ENCODE measurements at places on chromosomes 6 and 20. TPM values are rescaled to one million over a fixed set of nuclear protein-coding genes. Genes with fewer than 3 reads are reported as not detected.

C6orf52 gene
- polyA plus RNA-seq: 2.9 TPM

DNA sequence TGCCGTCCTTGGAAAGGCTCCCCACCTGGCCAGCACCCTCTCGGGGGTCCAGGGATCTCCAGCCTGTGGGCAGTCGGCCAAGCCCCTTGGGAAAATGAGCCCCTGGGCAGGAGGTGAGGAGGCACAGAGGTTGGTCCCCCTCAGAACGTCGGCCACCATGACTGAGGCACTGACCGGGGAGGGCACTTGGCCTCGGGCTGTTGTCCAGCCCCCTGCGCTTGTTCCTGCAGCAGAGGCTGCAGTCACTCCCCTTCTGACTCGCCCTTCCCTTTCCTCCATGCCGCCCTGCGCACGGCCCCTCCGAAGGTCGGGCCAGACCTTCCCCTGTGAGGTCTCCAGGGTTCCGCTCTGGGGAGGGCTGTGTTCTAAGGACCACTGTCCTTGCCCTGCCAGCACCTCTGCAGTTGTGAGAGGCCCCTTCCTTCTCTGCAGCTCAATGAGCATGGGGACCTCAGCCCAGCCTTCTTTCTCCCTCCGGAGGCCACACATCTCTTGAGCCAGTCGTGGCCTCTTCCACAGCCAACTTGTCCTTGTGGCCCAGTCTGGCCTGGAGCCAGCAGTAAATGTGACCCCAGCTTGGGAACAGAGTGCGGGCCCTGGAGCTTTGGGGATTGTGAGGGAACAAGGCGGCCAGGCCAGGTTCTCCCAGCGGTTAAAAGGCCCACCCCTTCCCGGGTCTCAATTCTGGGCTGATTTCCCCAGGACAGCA is 195.5 kb downstream of the DLL1 start:
- H3K27ac ChIP-seq: no peak overlapping the region
- no peak for DNase-seq
- no peaks in the 10 kb centered on the region for H3K4me1 ChIP-seq
- no peaks in the 10 kb centered on the region for H3K36me3 ChIP-seq
- peaks cover 34% of the 10 kb centered on the region for H3K27me3 ChIP-seq

DNA sequence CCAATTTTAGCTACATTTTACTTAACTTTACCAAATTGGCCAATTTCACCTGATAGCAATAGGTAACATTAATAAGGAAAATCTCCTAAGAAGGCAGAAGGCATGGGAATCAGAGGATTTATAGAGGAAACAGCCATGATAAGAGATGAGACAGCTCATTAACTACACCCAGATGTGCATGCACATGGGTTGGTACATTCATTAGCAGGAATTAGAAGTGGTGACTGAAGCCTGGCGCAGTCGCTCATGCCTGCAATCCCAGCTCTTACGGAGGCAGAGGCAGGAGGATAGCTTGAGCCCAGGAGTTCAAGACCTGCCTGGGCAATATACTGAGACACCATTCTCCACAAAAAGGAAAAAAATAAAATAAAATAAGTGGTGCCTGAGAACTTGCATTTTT is 173.5 kb downstream of the COL9A1 start:
- no peaks in the 10 kb centered on the region for H3K36me3 ChIP-seq
- no peaks in the 10 kb centered on the region for H3K27me3 ChIP-seq
- H3K4me3 ChIP-seq: no peak overlapping the region
- no peak overlapping the region for H3K27ac ChIP-seq

- H3K4me1 ChIP-seq: peaks cover 37% of the 10 kb centered on the region
- peak overlapping the region; percentile 10 for H3K27ac ChIP-seq
- no peaks in the 10 kb centered on the region for H3K36me3 ChIP-seq
These were observed 44.3 kb downstream of the TPD52L1 start for GRCh38 chr6:125197795-125198269.

RAB32 gene
- polyA plus RNA-seq: 25.4 TPM

NKAIN4 gene
- 7.8 TPM for polyA plus RNA-seq

DNA sequence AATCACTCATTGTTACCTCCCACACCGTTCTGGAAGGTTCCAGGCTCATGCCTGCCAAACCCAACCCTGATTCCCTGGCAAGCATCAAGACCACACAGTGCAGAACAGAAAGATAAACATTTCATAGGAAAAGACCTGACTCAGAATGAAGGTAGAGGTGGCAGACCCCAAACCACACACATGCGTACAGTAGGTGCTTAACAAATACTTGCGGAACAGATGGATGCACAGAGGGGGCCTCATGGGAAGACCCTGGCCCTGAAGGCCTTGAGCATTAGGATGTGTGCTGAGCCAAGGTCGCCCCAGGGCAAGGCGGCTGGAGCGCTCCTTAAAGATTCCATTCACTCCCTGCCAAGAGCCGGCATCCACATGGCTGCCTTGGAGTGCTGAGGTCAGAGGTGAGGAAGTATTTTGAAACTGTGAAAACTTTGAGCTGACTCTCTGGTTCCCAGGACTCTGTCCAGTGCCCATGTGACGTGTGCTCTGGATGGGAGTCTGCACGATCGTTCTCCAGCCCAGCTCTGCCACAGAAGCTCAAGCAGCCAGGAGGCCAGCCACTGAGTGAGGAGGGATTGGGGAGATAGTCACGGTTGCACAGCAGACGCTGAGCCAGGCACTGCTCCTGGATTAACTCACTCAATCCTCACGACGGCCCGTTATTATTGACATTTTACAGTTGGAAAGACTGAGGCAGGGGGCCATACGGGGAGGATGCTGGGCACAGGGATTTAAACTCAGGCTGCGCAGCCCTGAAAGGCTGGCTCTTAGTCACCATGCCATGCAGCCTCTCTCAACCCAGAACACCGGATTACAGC is 65.5 kb upstream of the AFDN start:
- H3K27ac ChIP-seq: no peak overlapping the region
- H3K27me3 ChIP-seq: no peaks in the 10 kb centered on the region
- no peaks in the 10 kb centered on the region for H3K4me1 ChIP-seq
- no peak overlapping the region for H3K4me3 ChIP-seq
- H3K36me3 ChIP-seq: no peaks in the 10 kb centered on the region
- peak; percentile 66 for DNase-seq

DNA sequence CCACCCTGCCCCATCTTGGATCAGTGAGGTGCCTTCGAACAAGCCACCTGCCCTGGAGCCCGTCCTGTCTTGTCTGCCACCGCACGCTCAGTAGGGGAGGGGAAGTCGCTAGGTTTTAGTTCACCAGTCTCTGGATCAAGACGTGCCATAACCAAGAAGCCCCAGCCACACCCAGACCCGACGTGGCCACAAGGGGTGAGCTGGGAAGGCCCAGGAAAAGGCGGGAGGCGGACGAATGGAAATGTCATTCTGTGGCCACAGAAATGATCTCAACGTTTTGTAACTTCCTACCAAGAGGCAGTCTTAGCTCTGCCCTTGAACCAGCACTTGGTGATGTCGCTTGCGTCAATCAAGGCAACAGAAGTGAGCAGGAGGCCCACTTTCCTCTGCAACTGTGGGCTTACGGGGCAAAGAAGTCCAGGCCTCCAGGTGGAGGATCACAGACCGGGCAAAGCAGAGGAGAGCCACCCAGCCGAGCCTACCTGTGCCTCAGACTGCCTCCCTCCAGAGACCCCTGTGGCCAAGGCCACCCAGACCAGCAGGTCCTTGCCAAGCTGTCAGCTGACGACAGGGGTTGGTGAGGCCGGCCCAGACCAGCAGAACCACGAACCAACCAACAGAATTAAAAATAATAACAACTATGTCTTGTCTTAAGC is 14.5 kb downstream of the GMEB2 start:
- no peaks in the 10 kb centered on the region for H3K27me3 ChIP-seq
- H3K4me3 ChIP-seq: no peak overlapping the region
- peaks cover 29% of the 10 kb centered on the region for H3K4me1 ChIP-seq
- H3K36me3 ChIP-seq: peaks cover 35% of the 10 kb centered on the region
- DNase-seq: no peak
- H3K27ac ChIP-seq: no peak overlapping the region

PRPF6 gene
- polyA plus RNA-seq: 81.2 TPM

Data from left lung (tissue), 14 donors.